Fibroblast of upper back skin (primary cell): ENCODE measurements at places on chromosomes 11 and 22.

- DNase-seq: no peak
Observed at GRCh38 chr11:64263021-64263946, 12.0 kb downstream of the PLCB3 start.

GRCh38 chr11:43866969-43867368, 13.7 kb upstream of the ALKBH3 start:
- no peak for DNase-seq

- DNase-seq: no peak
Observed at GRCh38 chr22:27809226-27809603, 7.7 kb upstream of the MN1 start.

DNA sequence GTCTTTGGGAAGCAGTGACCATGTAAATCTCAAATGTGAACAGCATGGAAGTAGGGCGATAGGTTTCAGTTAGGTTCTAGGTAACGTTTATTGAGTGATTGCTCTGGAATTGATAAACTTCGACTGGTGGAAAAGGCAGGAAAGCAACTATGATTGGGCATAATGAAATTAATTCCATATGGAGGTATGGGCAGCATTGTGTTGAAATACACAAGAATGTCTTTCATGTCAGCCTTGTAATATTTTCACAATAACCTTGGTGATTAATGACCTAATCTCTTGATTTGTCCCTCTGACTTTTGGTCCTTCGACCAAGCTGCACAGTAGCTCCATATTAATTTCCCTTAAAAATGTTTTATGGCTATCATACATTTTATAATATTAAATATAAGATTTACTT, 2.8 kb downstream of the CEP57 start:
- DNase-seq: peak; percentile 16

DNA sequence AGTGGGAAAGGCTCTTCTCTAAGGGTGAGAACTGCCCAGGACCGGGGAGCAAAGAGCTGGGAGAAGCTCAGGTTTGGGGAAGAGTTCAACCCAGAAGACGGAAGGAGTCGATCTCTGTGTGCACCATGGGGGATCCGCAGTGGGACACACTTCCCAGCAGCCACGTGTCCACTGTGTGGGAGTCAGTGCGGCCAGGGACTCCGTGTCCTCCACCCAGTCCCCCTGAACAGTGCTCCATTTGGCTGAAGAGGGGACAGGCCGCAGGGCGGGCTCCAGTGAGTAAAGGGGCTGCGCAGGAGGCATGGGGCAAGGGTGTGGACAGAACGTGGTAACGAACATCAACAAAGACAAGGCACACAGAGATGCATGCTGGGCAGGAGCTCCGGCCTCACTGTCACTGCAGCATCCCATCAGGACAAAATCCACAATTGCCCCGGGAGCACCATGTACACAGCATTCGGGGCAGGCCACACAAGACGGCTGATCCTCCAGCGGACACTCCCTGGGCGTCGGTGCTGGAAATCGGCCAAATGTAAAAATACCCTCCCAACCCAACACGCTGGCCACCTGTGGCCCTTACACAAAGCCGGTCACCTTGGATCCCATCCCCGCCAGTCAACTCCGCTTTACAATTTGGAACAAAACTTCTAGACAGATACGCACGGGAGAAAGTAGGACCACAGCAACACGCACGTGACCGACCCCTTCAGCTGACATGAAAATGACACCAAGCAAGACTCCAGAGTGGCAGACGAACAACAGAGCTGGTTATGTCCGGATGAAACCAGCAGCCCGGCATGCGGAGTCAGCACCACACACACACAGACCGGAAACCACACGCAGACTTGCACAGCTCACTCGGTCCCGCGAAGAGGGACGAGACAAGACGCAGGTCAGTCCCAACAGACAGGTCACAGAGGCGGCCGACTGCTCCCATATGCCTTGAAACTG, 366.8 kb downstream of the SHANK2 start:
- peak; percentile 14 for DNase-seq

- DNase-seq: peak; percentile 61
Observed at GRCh38 chr11:22432291-22433093, 94.3 kb downstream of the SLC17A6 start.

DNA sequence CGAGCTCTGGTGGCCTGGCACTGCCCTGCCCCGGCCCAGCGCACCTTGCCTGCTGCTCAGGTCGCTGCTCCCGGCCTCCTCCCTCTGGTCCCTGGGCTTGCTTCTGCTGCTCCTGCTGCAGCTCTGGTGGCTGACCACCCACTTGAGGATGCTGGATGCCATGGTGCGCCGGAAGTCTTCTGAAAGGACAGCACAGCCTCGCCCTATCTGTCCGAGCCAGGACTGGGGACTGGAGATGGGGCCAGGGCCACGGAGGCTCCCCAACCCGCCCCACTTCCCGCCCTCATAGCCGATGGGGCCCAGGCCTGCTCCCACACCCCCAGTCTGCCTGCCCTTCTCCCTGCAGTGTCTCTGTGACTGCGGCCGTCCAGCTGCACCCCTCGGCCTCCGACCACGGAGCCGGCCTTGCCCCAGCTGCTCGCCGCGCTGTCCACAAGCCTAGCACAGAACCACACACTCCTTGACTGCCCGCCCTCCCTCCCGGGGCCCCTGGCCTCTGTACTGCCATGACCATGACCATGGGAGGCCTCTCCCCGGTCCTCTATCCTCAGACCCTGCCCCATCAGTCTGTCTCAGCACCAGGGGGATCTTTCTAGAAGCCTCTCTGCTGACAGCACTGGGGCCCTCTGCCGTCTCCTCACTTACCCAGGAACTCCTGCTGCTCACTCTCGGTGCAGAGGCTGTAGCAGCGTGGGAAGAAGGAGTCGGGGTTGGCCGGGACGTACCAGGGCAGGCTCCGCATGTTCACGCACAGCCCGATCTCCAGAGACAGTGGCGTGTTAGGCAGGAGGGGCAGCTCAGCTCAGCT, 12.7 kb downstream of the TTLL8 start:
- no peak for DNase-seq

DNA sequence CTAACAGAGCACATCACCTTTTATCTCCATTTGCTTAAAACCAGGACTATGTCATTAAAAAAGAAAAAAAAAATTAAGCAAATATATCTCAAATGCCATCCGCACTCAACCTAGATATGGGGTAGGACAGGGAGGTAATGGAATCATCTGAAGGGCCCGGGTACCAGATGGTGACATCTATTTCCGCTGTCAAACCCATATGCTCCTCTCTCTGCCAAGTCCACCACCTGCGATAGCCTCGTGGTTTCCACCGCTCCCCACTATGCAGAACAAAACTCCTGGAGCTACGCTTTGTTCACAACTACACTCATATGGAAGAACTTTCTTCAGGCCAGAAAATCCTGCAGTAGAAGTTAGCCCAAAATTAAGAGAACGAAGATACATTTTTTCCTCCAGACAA, 31.4 kb downstream of the FEZ1 start:
- no peak for DNase-seq

GRCh38 chr11:28729339-28729738, 621.2 kb downstream of the METTL15 start:
- DNase-seq: no peak

- DNase-seq: no peak
Observed at GRCh38 chr22:29216011-29216872, 10.5 kb downstream of the EMID1 start.

- no peak for DNase-seq
Observed at GRCh38 chr11:17412488-17413180, 24.2 kb upstream of the KCNJ11 start.

GRCh38 chr11:35927682-35928081, 16.2 kb upstream of the LDLRAD3 start:
- peak; percentile 47 for DNase-seq

DNA sequence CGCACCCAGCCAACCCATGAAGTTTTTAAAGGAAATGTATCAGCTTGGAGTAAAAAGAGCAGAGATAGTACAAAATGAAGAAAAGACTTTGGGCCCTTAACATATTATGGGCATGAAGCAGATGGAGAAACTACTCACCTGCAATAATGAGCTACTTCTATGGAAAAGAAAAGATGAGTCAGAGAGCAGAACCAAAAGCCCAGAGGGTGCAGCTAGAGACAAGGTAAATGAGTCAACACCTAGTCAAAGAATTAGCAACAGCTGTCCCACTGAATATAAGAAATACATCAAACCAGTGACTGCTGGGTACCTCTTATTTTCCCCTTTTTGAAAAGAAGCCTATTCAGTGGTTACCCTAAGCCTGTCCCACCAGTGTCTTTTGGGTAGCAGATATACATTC, 61.8 kb downstream of the RPL27A start:
- DNase-seq: no peak

- DNase-seq: no peak
Observed at GRCh38 chr22:44221710-44222475, 41.2 kb downstream of the PARVG start.

- DNase-seq: no peak
Observed at GRCh38 chr11:79931692-79932091, 490.9 kb upstream of the TENM4 start.

DNA sequence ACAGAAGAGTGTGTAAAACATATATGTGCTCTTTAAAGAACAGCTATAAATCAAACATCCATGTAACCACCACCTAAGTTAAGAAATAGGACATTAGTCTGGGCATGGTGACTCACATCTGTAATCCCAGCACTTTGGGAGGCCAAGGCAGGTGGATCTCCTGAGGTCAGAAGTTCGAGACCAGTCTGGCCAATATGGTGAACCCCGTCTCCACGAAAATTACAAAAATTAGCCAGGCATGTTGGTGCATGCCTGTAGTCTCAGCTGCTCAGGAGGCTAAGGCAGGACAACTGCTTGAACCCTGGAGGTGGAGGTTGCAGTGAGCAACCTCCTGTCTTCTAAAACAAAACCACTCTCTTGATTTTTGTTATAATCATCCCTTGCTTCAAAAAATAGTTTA, 103.3 kb downstream of the LRRC32 start:
- DNase-seq: no peak

GRCh38 chr11:114650661-114651060, 27.7 kb upstream of the NXPE2 start:
- DNase-seq: no peak

DNA sequence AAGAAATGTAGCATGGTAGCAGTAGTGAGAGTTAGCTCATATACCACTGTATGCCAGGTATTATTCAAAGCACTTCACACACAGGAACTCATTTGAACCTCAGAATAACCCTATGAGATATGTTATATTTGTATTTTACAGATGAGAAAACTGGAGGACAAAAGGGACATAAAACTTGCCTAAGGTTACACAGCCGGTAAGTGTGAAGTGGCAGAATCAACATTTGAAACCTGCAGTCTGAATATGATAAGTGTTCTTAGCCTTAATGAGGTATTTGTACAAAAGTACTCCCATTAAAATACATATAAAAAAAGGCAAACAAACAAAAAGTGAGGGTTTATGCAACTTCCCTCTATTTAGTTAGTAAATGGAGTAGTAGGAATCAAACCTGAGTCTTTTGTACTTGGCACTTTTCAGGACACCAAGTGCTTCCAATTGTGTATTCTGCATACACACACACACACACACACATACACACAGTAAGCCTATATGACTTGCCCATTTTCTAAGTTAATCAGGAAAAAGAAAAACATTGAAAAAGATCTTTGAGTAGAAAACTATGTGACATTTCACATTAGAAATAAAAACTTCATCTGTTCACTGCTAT, 223.9 kb upstream of the FOLH1 start:
- DNase-seq: no peak

- no peak for DNase-seq
Observed at GRCh38 chr11:34337016-34337415, 20.8 kb downstream of the ABTB2 start.

DNA sequence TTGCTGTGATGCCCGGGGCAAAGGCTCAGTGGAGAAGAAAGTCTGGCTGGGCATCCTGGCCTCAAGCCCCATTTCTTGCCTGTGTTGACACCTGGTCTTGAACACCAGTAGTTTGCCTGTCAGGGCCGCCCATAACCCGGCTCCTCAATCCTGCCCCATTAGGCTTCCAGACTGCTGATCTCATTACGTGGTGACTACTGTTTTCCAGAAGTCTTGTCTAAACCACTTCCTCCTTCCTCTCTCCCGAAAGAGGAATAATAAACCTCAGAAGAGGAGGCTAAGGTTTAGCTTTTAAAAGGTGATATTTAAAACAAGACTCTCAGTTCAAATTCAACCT, 97.7 kb downstream of the CD44 start:
- DNase-seq: peak; percentile 84

DNA sequence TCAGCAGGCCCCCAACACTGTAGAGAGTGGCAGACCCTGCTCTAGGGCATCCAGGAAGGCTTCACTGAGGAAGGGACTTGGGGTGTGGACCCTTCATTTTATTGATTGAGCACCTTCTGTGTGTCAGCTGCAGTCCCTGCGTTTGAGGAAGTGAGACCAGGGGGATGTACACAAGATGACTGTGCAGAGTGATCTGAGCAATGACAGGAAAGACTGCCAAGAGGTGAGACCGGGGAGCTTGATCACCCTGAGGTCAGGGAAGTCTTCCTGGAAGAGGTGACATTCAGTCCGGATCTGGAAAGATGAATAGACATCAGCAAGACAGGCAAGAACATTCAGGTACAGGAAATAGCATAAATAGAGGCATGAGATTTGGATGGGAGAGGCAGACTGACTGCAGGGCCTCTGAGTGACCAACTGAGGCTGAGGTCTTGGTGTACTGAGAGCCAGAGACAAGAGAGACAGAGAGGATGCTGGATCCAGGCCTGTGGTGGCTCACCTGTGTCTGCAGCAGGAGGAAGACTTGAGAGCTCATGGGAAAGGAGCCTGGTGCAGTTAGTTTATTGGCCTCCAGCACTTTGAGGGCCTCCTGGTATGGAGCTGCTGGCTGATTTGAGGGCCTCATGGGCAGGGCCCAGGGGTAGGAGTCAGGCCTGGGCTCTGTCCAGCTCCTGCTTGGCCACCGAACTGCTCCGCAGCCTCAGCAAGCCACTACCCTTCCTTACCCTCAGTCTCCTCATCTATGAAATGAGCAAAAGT, 5.2 kb downstream of the DGAT2 start:
- no peak for DNase-seq

DNA sequence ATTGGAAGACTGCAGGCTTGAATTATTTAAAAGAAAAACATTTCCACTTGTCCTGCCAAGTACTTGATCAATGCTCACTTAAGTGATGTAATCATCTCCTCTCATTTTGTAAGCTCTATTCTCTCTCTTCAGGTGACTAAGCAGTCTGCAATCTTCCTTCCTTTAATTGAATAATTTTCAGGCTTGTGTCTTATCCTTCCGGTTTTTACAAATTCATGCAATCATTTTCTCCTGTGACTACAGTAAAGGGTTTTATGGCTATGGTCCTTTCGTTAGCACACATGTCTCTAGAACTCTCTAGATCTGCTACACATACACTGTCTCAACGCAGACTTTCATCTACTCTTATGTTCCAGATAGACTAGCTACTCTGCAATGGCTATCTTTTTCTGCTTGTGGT, 12.6 kb upstream of the UPB1 start:
- peak; percentile 86 for DNase-seq

- DNase-seq: no peak
Observed at GRCh38 chr11:132408877-132409276, 1038.5 kb downstream of the NTM start.

DNA sequence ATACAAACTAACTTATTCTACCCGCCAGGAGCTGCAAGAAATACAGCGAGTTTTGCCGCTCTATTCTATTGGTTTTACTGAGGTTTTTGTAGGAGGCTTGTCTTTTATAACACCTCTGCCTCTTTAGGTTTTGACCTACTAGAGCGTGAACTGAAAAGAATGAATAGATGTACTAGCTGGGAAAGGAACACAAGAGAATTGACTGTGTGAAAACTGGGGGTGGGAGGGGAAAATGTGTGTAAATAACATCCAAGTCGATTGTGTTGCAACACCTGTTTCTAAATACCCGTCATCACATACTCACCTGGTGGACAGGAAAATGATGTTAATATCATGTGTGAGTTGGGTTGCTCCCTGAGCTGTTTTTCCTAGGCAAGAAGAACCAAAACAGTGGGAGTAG, 12.9 kb upstream of the JHY start:
- no peak for DNase-seq
